ENCODE measurements at places on chromosomes 3 and 15.

GRCh38 chr3:61796088-61796680 is 234.8 kb downstream of the PTPRG start:
- no peak for DNase-seq

DNA sequence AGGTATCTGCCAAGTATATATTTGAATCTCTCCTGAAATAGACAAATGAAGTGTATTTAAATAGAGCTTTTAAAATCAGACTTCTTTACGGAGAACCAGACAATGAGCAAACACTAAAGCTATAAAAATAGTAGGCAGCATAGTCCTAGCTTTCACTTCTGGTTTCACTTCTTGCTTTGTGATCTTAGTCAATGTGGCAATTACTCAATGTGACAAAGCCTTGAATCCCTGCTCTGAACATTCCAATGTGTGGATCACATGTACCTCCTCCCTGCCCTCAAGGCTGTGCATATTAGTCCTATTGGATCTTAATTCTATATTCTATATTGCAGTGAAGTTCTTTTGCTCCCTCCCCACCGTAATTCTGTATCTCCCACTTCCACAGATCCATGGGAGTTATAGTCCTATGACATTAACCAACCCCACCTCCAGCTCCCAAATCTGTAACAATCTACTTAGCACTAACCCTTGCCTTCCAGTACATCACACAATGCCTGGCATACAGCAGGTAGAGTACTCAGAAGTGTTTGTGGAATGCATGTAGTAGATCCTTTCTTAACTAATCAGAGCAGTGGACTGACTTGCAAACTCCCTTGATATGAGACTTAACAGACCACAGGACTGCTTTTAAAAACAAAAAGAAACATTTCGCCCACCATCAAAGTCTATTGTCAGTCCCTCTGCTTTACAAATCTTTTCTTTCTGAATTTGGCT is 24.3 kb upstream of the CP start:
- no peak for DNase-seq

DNA sequence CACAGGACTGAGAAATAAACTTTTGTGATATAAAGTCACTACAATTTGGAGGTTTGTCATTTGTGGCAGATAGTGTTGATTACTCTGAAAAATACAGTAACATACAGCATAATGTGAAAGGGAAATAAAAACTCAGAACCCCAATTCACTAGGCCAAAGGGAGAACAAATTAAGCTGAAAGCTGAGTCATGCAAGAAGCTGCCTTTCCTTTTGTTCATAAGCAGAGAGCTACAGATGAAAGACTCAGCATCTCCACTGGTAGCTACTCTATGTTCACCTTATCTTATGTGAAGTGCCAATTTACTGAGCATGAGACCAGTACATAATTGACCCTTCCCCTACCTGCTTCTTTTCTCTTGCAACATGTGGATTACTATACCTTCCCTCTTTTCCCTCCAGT is 19.3 kb upstream of the SLTM start:
- DNase-seq: no peak

GRCh38 chr3:162884373-162884772 is 1387.8 kb downstream of the OTOL1 start:
- no peak for DNase-seq

GRCh38 chr3:45885979-45886705 is at the start of gene CCR9:
Gene CCR9, plus strand, starts transcription at chr3:45886543. Its CDS starts 8,391 bp downstream, at chr3:45894934.
- no peak for DNase-seq

DNA sequence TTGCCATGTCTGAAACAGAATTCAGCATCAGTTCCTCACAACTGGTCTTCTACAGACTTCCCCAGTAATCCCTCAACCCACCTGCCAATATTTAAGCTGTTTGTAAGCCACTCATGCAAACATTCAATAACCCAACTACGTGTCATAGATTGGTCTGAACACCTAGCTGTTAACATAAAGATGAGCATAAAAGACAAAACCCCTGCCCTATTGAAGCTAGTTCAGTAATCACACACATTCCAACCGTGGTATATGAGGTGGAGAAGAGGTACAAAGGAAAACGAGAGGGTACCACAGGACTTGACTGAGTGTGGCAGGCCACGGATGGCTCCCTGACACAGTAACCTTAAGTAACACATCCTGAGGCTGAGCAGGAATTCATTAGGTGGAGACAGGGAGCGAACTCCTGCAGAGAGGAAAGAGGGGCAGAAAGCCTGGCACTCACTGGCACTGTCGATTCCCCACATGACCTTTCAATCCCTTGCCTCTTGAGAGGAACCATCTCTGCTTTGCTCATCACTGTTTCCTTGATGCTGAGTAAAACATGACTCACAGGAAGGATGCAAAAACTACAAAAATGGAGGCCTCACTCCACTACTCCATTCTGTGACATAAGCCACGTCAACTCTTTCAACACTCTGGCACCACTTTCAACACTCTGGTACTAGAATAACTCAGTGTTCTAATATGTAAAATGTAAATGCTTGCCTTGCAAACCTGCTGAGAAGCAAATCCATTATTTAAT is 31.3 kb downstream of the RPN1 start:
- DNase-seq: no peak

- DNase-seq: no peak
These were observed 59.0 kb downstream of the FHIT start for GRCh38 chr3:61192222-61192621.

GRCh38 chr3:46699676-46700523 is 1.3 kb upstream of the TMIE start:
- no peak for DNase-seq

- peak; percentile 14 for DNase-seq
These were observed 459.4 kb downstream of the GBE1 start for GRCh38 chr3:81302045-81302444.

DNA sequence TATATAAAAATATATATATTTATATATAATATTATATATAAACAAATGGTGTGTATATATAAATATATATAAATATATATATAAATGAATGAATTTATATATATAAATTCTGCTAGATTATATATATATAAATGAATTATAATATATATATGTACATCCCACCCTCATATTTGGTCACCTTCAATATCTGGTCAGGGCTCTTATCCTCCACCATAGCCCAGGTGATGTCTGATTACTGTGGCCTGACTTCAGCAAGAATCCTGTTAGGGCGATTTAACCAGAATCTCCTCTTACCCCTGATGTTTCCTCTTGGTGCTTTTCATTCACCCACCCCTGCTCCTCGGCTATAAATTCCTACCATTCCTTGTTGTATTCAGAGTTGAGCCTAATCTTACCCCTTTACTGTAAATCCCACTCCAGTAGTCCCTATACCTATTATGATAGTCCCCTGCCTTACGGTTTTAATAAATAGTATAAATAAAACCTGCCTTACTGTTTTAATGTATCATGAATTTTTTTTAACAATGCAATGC is 439.6 kb downstream of the PLOD2 start:
- DNase-seq: no peak

- DNase-seq: no peak
These were observed 31.3 kb downstream of the LAMP3 start for GRCh38 chr3:183131186-183131725.

DNA sequence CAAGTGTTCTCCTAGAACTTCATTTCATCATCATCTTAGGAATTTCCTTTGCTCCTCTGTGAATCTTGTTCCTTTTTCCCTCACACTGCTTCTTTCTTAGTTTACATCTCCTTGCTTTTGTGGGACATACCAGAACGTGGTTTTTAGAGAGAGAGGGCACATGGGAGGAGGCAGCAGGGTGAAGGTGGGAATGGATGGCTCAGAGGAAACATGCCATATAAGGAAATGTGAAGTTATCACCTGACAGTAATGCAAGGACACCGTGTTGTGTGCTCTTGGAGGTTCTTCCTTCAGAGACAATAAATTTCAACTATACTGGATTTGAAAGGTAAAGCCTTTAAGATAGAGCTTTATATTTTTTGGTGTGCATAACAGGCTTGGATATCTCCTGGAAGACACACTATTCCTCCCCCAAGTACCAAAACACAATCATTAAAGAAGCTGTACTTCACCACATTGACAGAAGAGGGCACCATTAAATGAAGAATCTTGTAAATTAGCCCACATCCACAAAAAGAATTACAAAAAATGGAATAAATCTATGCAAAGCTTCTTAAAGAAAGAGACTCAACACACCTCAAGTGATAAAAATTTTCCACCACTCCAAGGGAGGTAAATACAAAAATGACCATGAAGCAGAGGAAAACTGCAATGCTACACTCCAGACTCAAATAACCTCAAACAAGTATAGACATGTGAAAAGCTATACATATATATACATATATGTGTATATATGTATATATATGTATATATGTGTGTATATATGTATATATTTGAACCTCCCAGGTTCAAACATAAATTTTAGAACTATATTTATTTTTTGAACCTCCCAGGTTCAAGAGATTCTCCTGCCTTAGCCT is 26.1 kb downstream of the RPL39L start:
- no peak for DNase-seq

GRCh38 chr15:66057089-66057488 is 187.8 kb downstream of the RAB11A start:
- DNase-seq: no peak

DNA sequence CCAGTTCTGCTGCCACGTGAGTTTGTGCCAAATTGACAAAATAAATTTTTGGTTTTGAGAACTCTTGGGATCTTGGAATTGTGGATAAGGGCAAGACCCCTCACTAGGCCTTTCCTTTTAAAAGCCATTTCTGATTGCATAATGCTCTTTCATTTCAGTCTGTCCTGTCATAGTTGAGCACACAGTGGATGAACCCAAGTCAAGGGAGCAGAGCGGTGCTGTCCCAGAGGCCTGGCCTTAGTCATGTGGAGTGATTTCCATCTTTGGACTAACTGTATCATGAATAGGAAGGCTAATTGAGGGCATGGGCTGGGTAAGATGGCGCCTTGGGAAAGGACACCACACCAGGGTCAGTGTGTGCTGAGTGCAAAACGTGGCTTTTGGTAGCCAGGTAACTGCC is 304.0 kb downstream of the UACA start:
- no peak for DNase-seq

- DNase-seq: no peak
These were observed 70.4 kb downstream of the THSD4 start for GRCh38 chr15:71185706-71186105.

- DNase-seq: no peak
These were observed 465.2 kb upstream of the TGFBR2 start for GRCh38 chr3:30141178-30141581.

DNA sequence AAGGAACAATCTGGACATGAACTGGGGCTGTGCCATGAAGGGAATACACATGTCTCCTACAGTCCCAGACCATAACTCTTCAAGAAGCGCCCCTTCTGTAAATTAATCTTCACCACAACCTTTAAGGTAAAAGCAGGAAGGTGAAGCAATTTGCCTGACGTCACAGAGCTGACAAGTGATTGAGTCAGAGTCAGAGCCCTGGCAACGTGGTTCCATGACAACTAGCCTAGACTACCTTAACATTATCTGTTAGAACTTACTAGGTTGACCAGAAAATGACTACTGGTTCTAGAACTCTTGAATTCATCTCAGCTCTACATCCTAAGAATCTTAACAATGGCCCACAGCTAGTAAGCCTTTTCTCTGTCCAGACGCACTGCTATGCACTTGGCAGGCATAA is 124.6 kb downstream of the NTRK3 start:
- no peak for DNase-seq

DNA sequence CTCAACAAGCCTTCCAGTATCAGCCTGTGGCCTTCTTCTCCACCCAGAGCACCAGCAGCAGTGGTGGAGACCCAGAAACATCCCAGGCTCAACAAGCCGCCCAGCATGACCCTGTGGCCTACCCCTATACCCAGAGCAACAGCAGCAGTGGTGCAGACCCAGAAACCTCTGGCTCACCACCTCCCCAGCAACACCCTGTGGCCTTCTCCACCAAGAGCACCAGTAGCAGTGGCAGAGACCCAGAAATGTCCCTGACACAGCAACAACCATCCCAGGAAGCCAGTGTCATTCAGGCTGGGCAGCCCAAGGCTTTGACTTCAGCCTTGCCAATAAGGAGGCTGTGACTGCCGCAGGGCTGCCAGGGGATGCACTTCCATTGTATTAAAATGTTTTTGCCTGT is 16.3 kb upstream of the EMC3 start:
- no peak for DNase-seq

DNA sequence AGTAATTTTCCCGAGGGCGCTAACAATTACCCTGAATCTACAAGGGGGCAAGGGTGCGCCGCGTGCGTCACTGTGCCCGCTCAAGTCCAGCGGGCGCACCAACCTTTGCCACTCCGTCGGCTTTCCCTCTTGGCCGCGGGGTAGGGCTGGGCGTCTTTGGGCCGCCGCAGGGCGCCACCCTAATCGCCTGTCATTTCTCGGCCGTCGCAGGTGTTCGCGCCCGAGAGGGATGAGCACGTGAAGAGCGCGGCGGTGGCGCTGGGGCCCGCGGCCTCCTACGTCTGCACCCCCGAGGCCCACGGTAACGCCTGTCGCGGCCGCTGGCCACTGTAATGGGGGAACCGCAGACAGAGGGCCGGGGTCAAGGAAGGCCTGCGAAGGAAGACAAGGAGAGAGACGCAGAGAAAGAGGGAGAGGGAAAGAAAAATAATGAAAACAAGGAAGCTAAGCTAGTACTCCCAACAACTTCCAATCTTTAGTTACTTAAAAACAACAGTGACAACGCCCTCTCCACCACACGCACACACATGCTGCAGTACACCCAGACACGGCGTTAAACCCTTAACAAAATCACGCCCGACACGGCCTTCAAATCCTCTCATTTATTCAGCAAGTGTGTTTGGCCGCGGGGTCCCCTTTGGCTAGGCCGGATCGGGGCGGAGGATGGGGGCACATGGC is 3.8 kb downstream of the SKOR1 start:
- DNase-seq: no peak

DNA sequence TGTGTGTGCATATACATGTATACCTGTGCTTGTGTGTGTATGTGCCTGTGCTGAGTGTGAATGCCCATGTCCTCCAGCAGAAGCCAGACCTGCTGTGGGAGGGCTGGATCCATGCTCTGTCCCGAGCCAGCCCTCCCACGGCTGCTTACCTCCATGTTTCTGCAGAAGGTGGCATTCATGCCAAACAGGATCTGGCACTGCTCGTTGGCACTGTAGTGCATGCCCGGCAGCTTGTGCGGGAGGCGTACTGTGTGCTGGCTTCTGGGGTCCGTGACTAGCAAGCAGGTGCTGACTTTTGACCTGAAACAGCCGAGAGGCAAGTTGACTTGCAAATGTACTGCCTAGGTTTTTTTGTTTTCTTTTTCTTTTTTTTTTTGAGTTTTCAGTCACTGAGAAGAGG is 189.3 kb downstream of the ADAMTS17 start:
- no peak for DNase-seq

DNA sequence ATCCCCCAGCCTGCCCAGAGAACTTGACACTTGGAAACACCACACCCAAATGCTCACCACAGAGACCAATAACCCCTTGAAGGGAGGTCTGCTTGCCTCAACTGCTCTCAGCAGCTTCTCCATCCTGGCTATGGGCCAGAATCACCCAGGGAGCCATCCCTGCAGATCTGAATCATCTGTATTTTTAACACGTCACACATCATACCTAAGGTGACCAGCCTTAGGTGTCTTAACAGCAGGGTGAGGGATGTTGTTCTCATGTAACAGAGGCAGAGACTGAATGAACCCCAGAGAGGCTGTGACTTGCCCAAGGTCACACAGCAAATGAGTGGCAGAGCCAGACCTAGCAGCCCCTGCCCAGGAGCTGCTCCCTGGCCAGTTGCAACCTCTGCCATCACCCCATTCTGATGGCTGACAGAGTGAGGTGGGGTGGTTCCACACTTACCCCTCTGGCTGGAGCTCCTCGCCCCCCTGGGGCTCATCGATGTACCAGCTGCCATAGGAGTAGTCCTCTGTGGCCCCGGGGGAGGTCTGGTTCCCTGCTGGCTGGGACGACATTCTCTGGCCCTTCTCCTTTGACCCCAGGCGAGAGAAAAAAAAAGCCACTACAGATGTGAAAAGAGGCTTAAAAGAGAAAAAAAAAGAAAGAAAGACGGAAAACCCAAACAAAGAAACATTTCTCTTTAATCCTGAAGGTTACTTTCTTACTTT is 722 bp downstream of the STRA6 start:
- no peak for DNase-seq
